Fibroblast of skin of back (primary cell): ENCODE measurements at places on chromosomes 1 and 21.
A peak's percentile ranks its signal among the peaks of the same experiment; 100 is the strongest.

GRCh38 chr1:59814901-59815825, at the start of gene HOOK1:
Gene HOOK1, plus strand, starts transcription at chr1:59814949. Its CDS starts 169 bp downstream, at chr1:59815118.
- DNase-seq = no peak

DNA sequence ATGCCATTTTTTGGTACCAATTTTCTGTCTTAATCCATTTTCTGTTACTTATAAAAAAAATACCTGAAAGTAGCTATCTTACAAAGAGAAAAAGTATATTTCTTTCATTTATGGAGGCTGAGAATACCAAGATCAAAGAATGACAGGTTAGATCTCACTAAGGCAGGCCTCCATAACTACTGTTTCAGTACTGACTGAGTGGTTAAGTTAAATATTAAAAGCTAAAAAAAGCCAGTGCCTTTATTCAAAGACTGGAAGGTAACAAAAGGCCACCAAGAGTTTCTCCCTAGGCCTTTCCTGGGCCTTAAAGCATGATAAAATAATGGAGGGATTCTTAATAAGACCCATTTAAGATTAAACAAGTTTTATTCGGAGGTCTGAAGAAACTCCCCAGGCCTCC, 687.7 kb upstream of the ADGRL4 start:
- DNase-seq = no peak

DNA sequence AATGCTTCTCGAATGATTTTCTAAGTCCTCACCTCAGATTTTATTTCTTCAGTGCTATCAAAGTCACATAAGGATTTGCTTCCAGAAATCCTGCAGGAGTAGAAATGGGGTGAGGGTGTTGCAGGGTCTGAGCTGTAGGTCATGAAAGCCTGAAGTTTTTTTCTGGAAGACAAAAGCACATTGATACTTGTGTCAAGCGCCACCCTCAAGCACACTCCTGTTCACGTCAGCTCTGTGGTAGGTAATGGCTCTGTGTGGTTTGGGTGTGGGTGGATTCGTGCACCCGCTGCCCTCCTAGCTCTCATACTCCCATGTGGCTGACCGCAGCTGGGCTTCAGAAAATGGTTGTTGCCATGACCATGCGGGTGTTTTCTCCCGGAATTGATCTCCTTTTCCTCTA, 39.9 kb downstream of the AKNAD1 start:
- DNase-seq = no peak

- peak; percentile 52 for DNase-seq
These were observed 296.6 kb downstream of the OMA1 start for GRCh38 chr1:58249737-58250586.

DNA sequence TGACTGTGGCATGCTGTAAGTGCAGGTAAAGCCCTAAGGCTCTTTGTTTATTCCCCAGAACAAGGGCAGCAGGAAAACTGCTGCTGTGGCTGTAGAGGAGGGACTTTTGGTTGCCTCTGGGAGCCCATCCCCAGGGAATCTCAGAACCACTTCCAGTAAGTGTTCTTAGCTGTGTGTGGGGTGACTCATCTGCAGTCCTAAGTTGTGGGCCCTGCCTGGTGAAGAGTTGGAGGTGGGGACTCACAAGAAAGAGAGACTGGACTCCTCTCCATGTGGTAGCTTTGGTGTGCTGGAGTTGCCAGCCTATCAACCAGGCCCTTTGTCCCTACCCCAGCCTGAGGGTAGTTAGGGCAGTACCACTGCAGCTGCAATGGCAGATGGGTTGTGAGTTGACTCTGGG, 24.0 kb upstream of the DENND1B start:
- DNase-seq = peak; percentile 92

DNA sequence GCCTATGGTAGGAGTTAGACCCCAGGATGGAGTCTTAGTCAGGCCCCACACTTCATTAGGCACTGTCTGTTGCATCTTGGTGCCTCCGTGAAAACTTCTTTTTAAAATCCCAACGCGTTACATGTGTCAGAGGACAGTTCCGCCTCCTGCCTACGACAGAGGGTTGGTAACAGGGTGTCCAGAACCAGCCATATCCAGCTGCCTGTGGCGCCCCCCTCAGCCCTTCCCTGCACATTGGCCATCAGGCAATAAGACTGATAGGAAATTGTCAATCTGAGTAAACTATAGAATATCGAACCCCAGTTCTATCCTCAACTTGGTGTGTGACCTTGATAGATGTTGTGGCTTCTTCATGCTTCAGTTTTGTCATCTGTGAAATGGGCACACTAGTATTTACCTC, 108.6 kb upstream of the CSF3R start:
- no peak for DNase-seq

- DNase-seq = no peak
These were observed 100.2 kb downstream of the DMRTB1 start for GRCh38 chr1:53559391-53559815.

GRCh38 chr1:165647970-165648369, 16.9 kb downstream of the MGST3 start:
- peak; percentile 17 for DNase-seq

GRCh38 chr1:228306275-228307217, 98.7 kb downstream of the OBSCN start:
- no peak for DNase-seq

GRCh38 chr1:235329139-235329902, 951 bp downstream of the GGPS1 start:
- DNase-seq = peak; percentile 33

- no peak for DNase-seq
These were observed 296.0 kb downstream of the HHAT start for GRCh38 chr1:210624722-210625121.

- no peak for DNase-seq
These were observed 3.7 kb upstream of the PADI4 start for GRCh38 chr1:17304151-17304825.

DNA sequence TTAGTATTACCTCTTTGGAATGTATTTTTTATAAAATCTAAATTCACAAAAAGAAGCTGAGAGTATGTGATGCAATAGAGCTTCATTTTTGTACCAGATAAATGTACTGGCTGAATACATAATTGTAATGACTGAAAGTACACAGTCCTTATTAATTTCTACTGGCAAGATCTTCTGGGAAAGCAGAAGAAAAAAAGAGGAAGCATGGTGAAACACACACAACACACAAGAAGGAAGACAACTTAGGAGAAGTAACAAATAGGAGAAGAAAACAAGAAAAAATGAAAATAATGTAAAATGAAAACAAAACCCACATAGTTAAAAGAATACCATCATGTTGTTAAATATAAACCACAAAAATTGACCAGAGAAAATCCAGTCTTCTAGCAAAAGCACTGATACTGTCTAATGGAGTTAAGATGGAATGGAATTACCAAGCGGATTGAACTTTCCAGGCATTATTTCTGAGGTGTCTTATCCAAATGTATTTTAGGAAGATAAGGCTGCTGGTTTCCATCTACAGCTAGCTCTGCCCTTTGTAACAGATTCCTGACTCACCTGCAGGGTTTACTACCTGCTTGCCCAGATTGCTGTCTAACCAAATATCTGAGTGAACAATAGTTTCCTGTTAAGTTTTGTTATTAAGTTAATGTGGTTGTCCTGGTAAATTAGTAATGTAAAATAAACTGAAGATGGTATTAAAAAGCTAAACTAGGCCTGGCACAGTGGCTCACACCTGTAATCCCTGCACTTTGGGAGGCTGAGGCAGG, 4.5 kb upstream of the COP1 start:
- DNase-seq = no peak

GRCh38 chr1:92663775-92664174, 121.1 kb downstream of the EVI5 start:
- DNase-seq = no peak

GRCh38 chr1:115073298-115074087, 15.8 kb downstream of the TSPAN2 start:
- no peak for DNase-seq

DNA sequence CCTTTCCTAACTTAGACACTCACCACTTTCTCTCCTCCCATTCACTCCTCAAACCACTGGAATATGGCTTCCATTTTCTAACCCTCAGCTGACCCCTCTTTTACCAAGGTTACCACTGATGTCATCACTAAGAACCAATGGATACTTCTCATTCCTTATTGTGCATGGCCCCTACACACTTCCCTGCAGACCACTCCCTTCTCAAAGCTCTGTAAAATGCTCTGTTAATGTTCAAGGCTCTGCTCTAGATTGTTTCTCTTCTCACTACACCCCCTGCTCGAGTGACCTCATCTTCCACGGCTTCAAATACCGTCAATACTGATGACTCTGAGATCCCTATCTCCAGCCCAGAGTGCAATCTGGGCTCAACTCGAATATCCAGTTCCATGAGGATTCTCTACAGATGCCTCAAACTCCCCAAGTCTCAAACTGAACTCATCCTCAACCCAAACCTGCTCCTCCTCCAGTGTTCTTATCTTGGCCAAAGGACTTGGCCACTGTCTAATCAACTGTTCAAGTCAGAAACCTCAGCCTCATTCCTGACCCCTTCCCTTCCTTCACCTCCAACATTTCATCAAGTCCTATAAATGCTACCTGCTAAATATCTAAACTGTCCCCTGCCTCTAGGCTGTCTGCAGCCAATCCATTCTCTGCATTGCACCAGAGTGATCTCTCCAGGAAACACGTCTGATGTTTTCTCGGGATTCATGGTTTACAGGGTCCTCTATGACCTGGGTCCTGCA, 41.3 kb upstream of the BMP8B start:
- no peak for DNase-seq

DNA sequence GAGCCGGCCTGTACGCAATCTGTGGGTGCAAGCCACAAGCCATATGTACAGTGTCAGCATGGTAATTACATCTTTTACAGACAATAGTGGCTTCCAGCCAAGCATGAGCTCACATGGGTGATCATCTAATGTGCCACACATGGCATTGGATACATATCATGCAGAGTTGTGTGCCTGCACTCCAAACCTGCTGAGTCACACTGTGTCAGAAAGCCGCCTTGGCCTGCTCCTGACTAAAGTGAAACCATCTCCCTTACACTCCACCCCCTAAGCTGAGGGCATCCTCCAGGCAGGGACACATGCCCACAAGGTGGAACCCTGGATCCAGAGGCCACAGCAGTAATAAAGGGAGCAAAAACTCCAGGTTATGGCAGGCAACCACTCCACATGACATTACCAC, 72.5 kb downstream of the KCNT2 start:
- peak; percentile 64 for DNase-seq

GRCh38 chr1:174000371-174000770, 21.8 kb downstream of the RC3H1 start:
- DNase-seq = no peak

- DNase-seq = no peak
These were observed 3.3 kb downstream of the DPH5 start for GRCh38 chr1:101022294-101022693.

- no peak for DNase-seq
These were observed 18.5 kb upstream of the EXO1 start for GRCh38 chr1:241829468-241829867.

DNA sequence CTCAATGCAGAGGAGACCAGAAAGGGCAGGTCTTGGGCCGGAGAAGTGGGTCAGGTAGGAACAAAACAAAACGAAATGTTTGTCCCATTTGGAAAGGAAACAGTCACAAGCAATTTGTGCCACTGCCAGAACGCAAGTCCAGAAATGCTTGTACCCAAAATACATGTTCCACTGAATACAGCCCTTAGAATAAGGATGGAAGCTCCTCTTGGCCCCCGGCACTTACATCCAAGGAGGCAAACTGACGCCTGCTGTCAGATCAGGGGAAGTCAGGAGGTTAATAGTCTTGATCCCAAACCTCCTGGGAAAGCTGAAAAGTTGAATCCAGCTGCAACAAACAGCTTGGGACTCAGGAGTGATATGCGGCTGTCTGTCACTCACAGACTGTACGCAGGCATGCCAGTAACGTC, 75.9 kb upstream of the GALNT2 start:
- no peak for DNase-seq

DNA sequence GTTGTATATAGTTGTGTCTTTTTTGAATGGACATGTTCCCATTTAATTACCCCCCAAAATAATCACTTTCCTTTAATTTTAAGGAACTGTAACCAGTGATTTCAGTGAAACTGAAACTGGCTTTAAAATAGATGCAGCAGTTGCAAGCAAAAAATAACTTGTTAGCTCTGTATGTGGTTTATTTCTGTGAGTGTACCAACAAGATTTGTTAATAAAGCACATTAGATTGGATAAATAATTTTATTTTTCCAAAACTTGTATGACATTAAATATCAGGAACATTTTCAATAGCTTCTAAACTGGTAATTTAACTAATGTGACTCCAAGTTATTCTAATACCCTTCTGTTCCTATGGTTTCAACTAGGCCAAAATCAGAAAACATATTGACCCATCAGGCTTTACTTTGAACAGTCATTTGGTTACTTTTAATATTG, 184.3 kb upstream of the CACYBP start:
- DNase-seq = no peak

DNA sequence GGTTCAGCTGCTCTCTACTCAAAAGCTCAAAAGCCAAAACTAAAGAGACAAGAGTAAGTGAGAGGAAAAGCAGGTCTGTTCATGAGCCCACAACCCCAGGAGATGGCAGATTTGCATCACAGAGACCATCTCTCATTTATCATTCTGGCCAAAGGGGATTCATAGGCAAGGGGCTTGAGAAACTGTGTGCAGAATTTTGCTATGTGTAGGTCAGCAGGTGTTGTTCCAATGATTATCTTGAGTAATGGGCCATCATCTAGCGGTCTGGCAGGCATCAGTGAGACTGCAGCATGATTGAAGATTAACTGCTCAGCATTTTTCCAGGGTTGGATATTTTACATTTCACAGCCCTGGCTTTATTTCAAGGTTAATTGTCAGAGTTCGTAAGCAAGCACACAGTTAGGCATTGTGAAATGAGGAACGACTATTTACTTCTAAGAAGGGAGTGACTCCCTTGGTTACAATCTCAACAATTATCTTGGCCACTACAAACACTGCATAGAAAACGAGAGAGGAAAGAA, 1204.6 kb upstream of the TMPRSS15 start:
- no peak for DNase-seq

- no peak for DNase-seq
These were observed 52.0 kb downstream of the TAS1R2 start for GRCh38 chr1:18807334-18808063.

- peak; percentile 32 for DNase-seq
These were observed at the start of gene CATSPER4 for GRCh38 chr1:26190373-26190987. Gene CATSPER4, plus strand, starts transcription at chr1:26190602. Its CDS starts 26 bp downstream, at chr1:26190628.

DNA sequence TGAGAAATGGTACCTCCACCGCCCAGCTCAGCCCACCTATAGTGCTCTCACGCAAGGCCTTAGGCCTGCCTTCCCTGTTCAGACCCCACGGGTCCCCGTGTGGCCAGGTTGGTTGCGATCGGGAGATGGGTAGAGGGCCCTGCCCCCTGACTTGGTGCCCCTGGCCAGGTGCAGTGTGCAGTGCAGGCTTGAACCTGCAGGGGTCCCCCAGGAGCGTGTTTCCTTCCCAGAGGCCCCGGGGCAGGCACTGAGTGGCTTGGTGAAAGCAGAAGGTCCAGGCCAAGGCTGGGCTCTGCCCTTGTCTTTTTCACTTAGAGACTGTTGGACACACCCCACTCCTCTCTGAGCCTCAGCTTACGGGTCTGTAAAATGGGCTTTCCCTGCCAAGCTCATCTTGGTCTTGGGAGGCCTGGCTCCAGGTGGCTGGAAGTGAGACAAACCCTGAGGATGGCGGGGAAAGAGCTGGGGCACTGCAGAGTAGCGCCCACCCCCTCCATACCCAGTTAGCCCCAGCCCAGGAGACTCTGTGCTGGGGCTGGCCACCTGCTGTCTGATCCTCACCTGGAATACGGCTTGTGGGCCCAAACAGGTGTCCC, 9.3 kb upstream of the HES5 start:
- no peak for DNase-seq
